ENCODE measurements at places on chromosomes 16 and 17.

- peak; percentile 71 for DNase-seq
Measured at GRCh38 chr17:39270923-39271322, 45.2 kb upstream of the STAC2 start.

GRCh38 chr16:27748868-27749546 is 199.1 kb downstream of the KATNIP start:
- peak; percentile 92 for DNase-seq

DNA sequence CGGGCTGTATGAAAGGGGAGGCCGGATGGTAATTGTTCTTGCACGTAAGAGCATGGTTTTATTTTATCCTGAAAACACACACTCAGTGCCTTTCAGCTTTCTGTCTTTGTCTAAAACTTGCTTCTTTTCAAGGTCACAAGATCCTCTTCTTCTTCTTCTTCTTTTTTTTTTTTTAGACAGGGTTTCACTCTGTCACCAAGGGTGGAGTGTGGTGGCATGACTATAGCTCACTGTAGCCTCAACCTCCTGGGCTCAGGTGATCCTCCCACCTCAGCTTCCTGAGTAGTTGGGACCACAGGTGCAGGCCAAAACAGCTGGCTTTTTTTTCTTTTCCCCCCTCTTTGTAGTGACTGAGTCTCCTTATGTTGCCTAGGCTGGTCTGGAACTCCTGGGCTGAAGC is 15.9 kb upstream of the ZNF629 start:
- no peak for DNase-seq

DNA sequence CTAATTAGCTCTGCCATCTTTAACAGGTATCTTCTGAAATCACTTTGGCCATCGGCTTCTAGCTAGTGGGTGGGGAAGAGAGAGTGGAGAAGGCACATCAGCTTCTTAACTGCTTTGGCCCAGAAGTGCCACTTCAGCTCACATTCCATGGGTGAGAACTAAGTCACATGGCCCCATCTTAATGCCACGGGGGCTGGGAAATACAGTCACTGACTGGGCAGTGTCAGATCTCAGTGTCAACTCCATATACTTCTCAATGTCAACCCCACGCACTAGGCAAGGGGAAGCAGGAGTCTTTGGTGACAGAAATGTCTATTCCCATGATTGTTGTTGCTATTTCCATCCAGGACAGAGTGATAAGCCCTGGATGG is 29.4 kb downstream of the CCR7 start:
- no peak for DNase-seq

- peak; percentile 78 for DNase-seq
Measured at GRCh38 chr17:60610473-60610872, 10.5 kb downstream of the PPM1D start.

GRCh38 chr17:3771140-3771539 is 29.8 kb downstream of the ITGAE start:
- no peak for DNase-seq

DNA sequence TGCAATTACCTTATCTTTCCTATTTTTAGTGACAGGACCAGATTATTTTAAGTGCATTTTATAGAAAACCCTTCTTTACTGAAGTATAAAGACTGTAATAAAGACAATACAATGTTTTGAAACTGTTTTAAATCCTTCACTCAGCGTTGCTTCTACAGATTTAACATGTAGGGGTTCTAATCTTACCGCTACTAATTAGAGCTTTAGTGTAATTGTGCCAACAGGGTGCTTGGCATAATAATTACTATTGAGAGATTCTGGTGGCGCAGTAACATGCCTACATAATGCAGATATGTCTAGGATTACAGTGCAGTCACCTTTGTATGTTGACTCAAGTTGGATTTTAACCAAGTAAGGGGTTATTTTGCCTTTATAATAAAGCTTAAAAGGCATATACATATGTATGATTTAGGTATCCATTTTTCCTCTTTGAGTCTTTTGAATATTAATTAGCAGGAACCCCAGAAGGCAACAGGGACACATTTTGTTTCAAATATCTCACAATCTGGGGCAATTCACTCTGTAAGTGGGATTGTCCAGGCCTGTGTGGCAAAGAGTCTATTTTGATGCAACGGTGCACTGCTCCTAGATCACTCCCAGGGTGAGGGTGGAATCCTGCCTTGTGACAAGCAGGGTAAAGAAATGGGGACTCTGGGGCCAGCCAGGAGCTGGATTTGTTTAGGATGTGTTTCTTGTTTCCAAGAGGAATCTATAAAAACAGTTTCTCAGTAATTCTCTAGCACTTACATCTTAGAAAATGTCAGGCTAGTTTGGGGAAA is 604.7 kb upstream of the SALL1 start:
- no peak for DNase-seq

- no peak for DNase-seq
Measured at GRCh38 chr16:78605548-78606101, 506.2 kb downstream of the WWOX start.

GRCh38 chr16:84303023-84303422 is 8.3 kb downstream of the WFDC1 start:
- DNase-seq = no peak

DNA sequence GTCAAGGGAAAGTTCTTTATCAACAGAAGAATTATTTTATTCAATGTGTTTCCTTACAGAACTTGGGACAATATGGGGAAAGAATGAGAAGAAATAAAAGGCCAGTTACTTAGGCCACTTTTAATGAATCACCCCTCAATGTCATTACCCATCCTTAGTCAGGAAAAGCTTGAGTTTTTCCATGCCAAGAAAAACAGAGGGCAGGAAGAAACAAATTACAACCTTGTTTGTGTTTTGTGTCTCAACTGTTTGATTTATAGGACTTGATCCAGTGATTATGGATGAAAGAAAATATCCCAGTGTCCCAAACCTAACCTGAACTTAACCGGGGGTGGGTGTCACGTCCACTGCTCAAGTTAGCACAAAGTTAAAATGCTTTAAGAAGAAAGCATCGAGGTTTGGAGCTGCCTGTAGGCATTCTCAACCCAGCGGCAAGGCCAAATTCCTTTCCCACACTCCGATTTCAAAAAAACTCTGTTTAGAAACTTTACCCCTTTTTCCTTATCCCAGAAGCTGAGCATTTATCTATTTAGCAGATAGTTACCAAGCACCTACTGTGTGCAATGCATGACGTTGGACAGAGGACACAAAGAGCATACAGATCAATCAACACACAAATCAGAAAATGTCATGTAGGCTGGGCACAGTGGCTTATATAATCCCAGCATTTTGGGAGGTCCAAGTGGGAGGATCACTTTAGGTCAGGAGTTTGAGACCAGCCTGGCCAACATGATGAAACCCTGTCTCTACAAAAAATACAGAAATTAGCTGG is 14.0 kb upstream of the CYB5B start:
- no peak for DNase-seq

DNA sequence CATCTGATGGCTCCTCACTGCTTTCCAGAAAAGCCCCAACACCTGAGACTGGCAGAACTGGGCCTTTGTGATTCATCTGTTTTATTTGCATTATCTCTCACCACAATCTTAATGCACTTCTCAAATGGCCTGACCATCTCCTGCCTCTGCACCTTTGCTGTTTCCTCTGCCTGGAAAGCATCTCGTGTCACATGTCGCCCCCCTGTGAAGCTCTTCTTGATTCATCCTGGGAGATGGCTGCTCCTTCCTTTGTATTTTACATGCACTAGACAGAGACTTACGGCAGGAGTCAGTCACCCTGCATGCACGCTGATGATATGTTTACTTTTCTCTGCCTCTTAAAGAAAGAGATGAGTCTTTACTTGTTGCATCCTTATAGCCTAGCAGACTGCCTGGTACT is 30.0 kb downstream of the HNF1B start:
- no peak for DNase-seq

DNA sequence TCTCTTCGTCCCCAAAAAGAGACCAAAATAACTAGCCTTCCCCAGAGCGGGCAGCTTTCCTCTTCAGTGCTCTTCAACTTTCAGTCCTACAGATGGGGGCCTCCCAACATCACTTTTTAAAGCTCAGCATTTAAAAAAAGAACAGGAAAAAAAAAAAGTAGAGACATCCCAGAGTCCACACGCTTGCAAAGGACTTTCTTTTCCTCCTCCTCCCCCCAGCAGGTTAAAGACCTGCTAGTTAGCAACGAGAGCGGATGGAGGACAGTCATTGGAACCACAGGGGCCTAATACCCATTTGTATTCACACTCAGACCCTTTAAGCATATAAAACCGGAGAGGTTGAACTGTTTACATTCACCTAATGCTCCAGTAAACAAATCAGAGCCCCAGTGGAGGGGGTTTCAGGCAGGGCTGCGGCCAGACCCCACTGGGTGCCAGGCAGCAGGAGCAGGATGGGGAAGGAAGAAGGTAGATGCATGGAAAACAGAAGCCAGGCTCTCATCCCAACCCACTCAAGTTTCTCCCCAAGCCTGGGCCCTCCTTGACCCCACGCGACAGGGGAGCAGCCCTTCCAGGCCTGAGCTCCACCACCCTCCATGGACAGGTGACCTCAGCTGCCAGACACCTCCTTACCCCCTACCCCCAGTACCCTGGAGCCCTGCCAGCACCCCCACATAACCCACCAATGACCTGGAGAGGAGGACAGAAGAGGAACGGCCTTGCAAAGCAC is 15.2 kb downstream of the ZFHX3 start:
- DNase-seq = no peak

DNA sequence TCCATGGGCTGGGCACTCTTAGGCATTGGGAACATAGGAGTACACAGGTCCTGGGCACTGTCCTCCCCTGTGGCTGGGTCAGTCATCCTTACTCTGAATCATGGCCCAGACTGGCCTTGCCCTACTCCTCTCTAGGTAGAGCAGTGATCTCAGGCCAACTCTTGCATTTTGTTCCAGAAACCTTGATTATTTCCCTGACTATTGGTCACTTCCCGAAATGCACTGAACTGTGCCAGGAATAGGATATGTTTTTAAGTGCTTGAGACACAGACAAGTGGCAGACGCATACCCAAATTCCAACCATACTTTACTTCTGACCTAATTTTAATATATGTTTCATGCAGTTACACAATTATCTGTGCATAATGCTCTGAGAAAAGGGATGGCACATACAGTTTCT is 10.3 kb downstream of the KRABD2 start:
- no peak for DNase-seq

GRCh38 chr17:67203818-67204217 is 41.2 kb downstream of the HELZ start:
- DNase-seq = no peak

GRCh38 chr16:70480127-70481105 is 26.0 kb downstream of the FCSK start:
- DNase-seq = peak; percentile 42

GRCh38 chr17:79100405-79100804 is 25.8 kb downstream of the ENGASE start:
- no peak for DNase-seq

DNA sequence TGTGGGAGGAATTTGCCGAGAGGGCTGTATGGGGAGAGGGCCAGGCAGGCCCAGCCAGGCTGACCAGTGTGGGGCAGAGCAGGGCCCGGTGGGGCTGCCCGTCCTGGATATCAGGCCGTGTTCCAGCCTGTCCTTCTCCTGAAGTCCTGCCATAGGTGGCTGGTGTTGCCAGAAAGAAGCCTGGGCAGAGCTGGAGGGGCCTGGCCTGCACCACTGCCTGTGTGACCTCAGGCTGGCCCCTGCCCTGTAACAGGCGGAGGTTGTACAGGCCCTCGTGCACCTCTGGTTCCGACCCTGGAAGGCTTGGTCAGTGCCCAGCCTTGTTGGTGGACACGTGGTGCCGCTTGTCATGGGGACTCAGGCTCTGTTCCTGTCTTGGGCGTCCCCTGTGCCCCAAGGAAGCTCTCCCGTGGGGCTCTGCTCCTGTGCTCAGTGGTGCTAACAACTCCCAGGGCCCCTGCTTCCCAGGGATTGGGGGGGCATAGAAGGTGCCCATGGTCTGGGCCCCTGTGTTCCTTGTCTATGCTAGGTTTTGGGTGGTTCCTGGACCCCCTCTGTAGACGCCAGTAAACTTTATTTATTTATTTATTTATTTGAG is 33.3 kb downstream of the ADCY7 start:
- no peak for DNase-seq

DNA sequence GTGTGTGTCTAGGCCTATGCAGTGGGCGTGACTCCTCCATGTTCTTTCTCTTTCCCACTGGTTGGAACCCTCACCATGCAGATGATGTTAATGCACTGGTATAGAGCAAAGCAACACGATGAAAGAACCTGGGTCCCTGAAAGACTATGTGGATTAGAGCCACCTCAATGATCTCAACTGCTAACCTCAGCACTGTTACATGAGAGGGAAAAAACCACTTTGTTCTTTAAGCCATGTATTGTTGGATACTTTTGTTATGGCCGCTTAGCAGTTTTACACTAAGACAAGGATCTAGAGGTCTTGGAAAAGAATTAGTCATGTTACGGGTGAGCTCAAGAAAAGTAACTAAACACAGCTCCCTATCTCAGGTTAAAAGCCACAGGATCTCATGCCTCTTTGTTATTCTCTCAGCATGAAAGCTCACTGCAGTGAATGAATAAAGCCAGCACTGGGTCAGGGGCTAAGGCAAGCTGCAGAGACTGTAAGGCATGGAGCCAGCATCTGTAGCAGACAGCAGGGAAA is 56.6 kb upstream of the RBBP6 start:
- no peak for DNase-seq

- DNase-seq = no peak
Measured at GRCh38 chr16:83945587-83945986, 7.5 kb upstream of the OSGIN1 start.

- no peak for DNase-seq
Measured at GRCh38 chr16:4890686-4891085, 43.4 kb downstream of the UBN1 start.

DNA sequence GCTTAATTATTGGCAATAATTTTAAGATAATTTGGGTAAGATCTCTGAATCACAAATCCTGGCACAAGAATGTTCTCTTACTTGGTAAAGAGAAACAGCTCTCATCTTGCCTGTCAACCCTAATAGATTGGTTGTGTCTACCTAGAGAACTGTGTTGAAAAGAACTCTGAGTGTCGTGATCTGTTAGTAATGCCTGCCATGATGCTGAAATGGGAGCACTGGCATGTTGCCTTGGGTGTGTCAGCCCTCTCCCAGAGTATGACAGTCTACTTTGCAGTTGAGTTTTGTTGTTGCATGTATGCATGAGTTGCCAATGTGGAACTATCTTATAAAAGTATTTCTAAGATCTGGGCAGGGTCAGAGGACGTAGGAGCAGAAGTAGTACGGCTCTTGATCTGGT is 221.4 kb downstream of the MAF start:
- no peak for DNase-seq
